ENCODE measurements at places on chromosomes 11 and 22.

DNA sequence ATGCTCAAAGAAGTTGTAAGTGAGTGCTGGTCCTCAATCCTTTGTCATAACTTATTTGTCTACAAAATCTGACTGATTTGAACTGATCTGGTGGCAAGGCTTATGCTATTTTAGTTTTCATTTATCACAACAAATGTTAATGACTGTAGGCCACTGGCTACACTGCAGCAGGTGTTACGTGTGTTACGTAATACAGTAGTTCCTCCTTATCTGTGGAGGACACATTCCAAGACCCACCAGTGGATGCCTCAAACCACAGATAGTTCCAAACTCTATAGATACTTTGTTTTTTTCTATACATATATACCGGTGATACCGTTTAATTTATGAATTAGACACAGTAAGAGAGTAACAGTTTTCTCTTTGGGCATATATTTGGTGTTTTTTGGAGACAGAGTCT is 7.0 kb downstream of the MADD start:
- no peak for DNase-seq

- no peak for DNase-seq
These were observed 16.9 kb downstream of the CLMP start for GRCh38 chr11:123178186-123178585.

GRCh38 chr22:17496841-17497240 is 66.5 kb upstream of the SLC25A18 start:
- no peak for DNase-seq

GRCh38 chr11:102192349-102193066 is 82.3 kb downstream of the YAP1 start:
- DNase-seq = no peak
